A549 (cell line): ENCODE measurements at places on chromosomes 3 and 15.

GRCh38 chr15:41557673-41558399 lies 1.2 kb upstream of the TYRO3 start:
- peak; percentile 57 for DNase-seq

DNA sequence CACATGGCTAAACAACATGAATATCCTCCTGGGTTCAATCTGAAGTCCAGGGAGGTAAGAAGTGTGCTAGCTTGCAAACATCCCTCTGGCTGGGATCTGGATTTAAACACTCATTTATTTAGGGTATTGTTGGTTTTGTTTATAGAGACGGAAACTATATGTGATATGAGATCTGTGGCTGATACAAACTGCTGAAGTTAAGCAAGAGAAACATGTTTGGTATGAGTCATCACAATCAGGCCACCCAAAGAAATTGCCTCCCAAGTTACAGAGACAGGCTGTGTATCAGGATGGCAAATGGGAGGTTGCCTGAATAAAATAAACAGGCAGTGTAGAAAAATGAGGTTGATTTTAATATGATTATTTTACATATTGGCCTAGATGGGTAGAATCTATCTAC lies 562.1 kb downstream of the IGSF11 start:
- DNase-seq = peak; percentile 6

GRCh38 chr3:176741664-176742047 lies 455.6 kb downstream of the TBL1XR1 start:
- no peak for DNase-seq

DNA sequence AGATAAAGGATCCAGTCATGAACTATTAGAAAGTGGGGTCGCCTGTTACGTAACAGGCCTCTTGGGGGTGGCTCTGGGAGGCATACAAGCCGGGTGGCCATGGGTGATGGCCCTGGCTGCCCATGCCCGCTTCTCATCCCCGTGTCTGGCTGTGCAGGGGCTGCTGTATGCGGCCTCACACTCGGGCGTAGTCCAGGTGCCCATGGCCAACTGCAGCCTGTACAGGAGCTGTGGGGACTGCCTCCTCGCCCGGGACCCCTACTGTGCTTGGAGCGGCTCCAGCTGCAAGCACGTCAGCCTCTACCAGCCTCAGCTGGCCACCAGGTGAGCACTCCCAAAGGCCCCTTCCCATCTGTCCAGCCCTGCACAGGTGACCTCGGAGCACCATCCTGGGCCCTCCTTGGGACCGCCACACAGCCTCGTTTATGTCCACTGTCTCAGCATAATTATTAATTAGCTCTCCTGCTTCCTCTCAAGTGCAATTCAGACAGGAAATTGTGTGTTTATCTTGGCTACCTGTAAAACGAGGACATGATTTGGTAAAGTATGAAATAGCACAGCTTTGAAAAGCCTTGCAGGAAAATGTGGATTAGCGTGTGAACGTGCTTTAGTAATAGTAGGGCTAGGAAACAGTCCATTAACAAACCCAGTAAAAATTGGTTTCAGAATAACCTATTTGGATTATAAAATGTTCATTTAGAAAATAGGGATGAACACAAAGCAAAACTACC lies 8.1 kb downstream of the CIB1 start:
- DNase-seq = no peak

- DNase-seq = peak; percentile 41
Measured at GRCh38 chr3:124512881-124513609, 217.2 kb upstream of the UMPS start.

GRCh38 chr15:62083194-62084154 lies 16.7 kb downstream of the C2CD4A start:
- DNase-seq = no peak

DNA sequence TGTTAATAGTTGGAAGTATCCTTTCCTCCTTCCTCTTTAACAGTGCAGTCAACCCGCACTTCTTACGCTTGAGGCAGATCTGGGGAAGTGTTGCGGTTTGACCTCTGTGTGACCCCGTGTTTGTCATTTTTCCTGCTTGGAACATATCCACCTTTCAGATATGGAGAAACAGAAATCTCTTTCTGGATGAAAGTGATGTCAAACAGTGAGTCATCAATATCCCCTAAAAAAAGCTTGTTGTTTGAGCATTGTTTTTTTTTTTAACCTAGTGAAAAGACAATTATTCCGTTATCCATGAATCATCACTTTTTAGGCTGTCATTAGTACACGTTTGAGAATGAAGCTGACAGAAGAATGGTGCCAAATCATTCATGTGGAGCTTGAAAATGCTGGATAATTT lies 293.7 kb downstream of the ARPP21 start:
- peak; percentile 85 for DNase-seq

DNA sequence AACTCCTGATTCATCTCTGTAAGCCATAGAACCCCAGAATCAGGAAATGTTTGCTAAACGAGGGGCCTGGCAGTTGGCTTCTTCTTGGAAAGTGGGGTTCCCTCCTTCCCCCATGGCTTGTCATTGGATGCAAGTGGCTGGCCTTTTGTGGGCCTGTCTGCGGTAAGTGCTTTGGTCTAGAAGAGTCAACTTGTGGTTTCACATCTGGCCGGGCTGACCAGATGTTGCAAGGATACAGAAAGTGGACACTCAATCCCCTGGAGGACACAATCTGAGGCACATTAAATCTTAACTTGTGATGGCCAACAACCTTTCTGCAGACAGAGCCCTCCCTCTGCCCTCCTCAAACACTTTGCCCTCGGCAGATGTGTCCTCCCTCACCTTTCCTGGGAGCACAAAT lies 1.1 kb downstream of the FAH start:
- no peak for DNase-seq

DNA sequence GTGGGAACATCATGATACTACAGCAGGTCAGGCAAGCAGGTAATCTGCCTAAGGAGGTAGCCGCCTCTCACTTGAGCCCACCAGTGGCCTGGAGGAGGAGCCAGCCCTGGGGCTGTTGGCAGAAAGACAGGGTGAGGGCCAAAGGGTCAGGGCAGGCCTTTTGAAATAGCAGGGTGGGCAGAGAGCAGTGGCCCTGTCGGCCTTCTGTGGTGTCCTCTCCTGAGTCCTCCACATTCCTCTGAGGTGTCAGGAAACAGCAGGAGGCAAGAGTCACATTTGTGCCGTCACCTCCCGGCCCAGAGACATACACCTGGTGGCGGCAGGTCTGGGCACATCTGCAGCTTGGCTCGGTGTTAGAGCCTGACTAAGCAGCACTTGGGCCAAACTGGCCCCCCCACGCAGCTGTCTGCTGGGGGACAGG lies 3.9 kb upstream of the BNC1 start:
- no peak for DNase-seq

DNA sequence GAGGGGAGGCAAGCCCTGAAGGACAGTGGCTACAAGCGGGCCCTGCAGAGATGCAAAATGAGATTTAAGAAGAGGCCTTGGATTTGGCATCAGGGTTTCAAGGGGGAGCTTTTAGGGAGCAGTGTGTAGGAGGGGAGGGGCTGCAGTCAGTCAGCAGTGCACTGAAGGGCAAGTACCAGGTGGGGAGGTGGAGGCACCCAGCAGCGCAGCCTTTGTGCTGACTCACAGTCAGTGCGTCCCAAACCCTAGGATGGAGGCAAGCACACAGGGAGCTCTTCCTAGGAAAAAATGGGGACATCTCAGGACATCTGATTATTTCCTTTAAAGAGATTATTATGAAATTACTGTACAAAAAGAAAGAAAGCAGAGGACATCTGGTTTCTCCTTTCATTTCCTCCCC lies 80.0 kb downstream of the AAGAB start:
- DNase-seq = no peak

GRCh38 chr3:137349557-137350348 lies 392.0 kb downstream of the IL20RB start:
- no peak for DNase-seq

GRCh38 chr3:185837414-185837813 lies 12.6 kb upstream of the IGF2BP2 start:
- DNase-seq = no peak

DNA sequence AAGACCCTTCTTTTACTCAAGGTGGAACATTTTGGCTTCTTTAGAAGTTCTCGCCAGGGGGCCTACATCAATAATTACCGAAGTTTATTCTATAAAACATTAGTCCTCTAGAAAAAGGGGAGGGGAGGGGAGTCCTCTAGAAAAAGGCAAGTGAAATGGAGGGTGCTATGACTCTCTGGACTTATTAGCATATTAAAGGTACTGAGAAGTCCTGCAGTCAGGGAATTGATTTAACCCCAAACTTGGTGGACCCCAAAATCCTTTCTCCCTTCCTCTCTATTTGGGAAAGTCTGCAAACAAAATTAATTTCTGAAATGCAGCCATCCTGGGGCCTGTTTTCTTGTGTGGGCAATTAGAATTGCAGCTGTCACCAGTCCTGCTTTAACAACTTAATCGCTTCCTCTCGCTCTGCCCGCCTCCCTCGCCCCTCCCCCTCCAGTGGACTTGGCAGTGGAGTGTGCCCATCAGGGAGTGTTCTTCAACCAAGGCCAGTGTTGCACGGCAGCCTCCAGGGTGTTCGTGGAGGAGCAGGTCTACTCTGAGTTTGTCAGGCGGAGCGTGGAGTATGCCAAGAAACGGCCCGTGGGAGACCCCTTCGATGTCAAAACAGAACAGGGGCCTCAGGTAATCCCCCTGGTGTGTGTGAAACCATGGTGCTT lies 18.9 kb upstream of the LRRK1 start:
- no peak for DNase-seq
